ENCODE measurements at places on chromosomes 11 and 22. TPM values are rescaled to one million over a fixed set of nuclear protein-coding genes. Genes with fewer than 3 reads are reported as not detected.

- peak; percentile 60 for DNase-seq
These were observed 62.6 kb upstream of the PTPRJ start for GRCh38 chr11:47917599-47918369.

- DNase-seq, result no peak
These were observed 45.8 kb downstream of the IGLL1 start for GRCh38 chr22:23534201-23534850.

DNA sequence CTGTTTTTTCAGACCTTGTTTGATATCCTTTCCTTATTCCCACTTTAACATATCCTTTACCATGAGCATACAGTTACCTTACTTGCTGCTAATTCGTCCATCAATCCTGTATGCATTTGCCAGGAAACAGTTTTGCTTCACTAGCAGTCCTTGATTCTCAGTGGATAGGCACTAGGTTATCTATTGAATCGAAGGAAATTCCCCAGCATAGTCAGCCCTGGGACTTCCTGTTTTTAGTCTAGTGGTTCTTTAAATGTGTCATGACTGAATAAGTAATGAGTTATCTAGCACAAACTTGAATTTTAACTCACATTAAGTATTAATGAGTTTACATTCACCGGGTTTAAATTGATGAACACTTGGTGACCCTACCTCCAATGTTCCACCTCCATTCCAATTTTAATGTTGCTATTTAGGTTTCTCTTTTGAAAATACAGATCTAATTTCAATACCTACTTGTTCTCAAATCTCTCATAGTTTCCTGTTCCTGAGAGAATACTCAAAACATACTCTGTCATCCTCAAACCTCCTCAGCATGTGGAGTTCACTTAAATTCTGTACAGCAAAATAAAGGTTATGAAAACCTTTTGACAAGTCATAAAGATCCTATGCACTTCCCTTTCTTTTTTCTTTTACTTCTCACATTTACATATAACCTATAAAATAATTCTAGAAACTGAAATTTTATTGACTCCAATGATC, 1375.1 kb upstream of the TENM4 start:
- DNase-seq, result no peak

- DNase-seq, result no peak
These were observed 10.1 kb downstream of the ACO2 start for GRCh38 chr22:41478891-41479521.

Gene RTN4RL2
- polyA plus RNA-seq, result not detected

DNA sequence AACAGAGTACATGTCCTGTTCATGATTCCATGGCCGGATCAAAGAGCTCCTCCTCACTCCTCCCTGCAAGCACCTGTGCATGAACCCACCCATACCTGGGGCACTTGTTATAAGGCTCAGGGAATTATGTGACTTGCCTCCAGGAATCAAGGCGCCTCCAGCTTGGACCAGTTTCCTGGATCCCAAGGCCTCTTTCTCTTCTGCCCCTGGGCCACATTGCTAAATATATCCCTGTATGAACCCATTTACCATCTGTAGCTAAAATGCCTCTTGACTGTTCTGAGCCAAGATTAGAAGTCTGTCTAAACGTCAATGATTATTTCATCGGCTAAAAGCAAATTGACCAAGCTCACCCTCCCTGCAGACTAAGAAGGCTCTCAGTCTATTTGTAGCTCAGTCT, 135.6 kb downstream of the KIRREL3 start:
- no peak for DNase-seq

Gene PES1
- 60.8 TPM for polyA plus RNA-seq

Gene PARVA
- 8.1 TPM for polyA plus RNA-seq

Data from small intestine (tissue), 16 donors.